GM06990 (cell line): ENCODE measurements at places on chromosomes 5 and 9.
A peak's percentile ranks its signal among the peaks of the same experiment; 100 is the strongest.

GRCh38 chr5:155729684-155730059, 597.3 kb upstream of the SGCD start:
- no peak for DNase-seq

GRCh38 chr5:56647099-56647850, 168.1 kb upstream of the MAP3K1 start:
- DNase-seq = no peak

DNA sequence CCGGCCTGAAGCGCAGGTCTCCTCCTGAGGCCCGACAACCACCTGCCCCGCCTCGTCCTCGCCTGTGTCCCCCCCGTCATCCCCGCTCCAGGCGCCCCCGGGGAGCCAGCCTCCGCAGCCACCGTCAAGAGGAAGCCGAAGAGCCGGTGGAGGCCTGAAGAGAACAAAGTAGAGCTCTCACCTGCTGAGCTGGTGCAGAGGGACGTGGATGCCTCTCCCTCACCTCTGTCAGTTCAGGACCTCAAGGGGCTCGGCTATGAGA, 169.9 kb downstream of the HINT1 start:
- DNase-seq = no peak

GRCh38 chr5:54098267-54098666, 212.1 kb downstream of the ARL15 start:
- no peak for DNase-seq

- no peak for DNase-seq
Measured at GRCh38 chr5:74950836-74951515, 84.8 kb upstream of the FAM169A start.

GRCh38 chr5:51987239-51987638, 604.0 kb downstream of the ISL1 start:
- no peak for DNase-seq

GRCh38 chr5:178333821-178334481, 101.3 kb upstream of the PHYKPL start:
- no peak for DNase-seq

- no peak for DNase-seq
Measured at GRCh38 chr9:133754187-133754586, 16.0 kb upstream of the SARDH start.

DNA sequence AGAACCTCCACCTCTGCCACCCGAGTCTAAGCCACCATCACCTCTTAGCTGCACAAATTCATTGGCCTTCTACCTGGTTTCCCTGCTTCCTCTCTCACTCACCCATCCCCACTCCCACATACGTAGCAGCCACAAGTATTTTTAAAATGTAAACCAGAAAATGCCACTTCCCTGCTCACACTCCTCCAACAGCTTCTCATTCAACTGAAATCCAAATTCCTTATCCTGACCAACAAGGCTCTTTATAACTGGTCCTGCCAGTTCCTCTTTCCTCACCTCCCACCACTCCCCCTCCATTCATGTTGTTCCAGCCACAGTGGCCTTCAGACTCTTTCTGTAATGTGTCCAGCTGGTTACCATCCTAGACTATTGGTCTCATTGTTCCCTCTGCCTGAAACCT, 25.0 kb upstream of the PALM2AKAP2 start:
- no peak for DNase-seq

DNA sequence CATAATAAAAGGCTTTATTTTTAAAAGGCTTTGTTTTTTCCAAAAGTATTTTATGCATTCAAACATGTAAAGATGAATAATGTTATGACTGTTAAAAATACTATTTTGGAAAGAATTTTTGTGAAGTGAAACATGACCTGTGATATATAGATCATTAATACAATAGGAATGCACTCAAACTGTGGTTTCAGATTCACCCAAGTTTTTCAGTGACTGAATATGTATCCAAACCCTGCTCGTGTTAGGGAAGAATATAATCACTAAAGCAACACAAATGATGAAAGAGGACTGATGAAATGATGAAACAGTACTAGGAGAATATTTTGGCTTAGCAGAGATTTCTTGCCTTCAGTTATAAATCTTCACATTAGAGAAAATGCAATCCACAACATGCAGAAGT, 278.0 kb downstream of the ADAMTS6 start:
- DNase-seq = peak; percentile 39

- DNase-seq = no peak
Measured at GRCh38 chr5:76331126-76331525, 72.0 kb upstream of the IQGAP2 start.

GRCh38 chr5:17796757-17797396, 162.6 kb downstream of the TAF11L14 start:
- DNase-seq = no peak

DNA sequence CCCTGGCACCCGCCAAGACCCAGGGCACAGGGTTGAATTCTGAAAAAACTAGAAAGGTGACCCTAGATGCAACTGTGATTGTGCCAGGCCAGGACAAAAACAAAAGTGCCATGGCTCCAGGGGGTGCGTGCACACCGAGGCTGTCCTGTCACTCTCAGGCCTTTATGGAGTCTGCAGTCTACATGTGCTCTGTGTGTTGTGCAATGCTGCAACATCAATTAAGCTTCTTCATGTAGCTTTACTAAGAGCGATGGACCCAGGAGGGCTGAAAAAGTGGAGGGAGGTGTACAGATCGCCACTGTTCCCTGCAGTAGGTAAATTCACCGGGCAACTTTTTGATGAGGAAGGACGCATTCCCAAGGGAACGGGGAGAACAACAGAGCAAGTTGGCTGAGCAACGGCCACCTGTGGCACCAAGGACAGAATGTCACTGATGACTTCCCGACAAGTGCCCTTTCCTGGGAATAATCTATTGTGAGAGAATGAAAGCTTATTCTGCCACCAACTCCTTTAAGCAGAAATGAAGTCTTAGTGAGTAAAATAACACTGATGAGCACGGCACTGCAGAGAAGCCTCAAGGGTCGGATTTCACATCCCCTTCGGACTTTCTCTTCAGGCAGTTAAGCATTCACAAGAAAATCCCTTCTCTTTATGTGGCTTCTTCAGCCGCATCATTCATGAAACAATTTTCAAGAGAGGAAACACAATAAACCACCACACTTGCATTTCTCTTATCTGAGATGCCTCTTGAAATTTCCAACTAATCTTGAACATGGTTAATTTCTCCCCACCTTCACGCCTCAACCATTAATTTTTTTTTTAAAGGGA, 149.6 kb downstream of the DROSHA start:
- DNase-seq = no peak

DNA sequence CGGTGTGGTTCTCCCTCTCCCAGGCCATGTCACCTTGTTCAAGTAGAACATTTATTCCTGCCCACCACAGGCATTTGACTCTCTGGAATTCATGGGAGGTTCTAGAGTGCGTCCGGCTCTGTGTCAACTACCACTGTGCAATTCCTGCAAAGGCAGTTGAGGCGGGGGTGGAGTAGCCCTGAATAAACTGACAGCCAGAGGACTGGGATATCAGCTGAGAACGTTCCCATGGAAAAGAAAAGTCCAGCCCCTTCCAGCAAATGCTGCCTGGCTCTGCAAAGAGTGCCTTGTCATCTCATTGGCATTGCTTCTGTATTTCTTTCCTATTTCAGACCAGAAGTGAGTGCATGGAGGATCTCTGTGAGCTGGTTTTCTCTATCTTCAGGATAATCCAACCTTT, 18.9 kb upstream of the MEGF9 start:
- DNase-seq = no peak
